ENCODE measurements at places on chromosomes 6 and 20.

DNA sequence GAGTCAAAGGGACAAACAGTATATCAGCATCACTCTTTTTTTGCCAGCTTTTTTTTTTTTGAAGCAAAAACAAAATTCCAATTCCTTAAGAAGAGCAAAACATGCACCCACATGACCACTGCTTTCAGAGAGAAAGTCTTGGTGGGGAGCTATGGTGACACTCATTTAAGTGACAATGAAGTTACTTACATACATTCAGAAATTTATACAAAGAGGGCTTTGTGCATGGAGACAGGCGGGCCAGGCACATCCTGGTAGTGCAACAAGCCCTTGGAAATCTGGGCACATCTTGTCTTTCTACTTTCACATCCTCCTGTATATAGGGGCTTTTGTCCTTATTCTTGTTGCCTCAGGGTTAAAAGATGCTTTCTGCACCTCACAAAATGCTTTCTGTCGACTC lies 55.9 kb downstream of the IL22RA2 start:
- no peak for DNase-seq

DNA sequence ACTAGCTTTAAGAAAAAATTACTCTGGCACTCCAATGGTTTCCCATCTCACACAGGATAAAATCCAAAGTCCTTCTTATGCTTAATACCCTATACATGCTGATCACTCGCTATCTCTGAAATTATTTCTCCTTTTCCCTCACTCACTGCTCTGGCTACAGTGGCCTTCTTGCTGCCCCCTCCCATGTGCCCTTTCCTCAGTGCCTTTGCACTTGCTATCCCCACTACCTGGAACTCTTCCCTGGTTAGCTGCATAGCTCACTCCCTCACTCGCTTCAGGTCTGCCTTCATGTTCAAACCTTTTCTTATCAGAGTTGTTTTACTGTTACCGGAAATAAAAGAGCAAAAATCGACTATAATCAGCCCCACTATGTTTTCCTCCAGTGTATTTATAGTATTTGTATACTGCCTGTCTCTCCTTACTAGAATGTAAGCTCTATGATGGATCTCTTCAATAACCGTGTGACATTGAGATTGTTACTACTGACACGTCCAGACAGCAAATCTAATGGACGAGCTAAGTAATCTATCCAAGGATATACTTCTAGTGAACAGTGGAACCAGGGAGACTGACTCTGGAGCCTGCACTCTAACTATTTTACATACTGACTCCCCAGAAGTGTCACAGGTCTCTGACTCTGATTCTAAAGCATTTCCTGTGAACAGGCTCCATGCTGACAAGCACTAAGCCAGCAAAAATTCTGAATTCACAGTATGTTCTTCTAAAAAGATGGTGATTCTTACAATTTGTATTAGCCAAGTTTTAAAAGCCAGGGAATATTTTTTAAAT lies 25.1 kb downstream of the FKBP5 start:
- no peak for DNase-seq

DNA sequence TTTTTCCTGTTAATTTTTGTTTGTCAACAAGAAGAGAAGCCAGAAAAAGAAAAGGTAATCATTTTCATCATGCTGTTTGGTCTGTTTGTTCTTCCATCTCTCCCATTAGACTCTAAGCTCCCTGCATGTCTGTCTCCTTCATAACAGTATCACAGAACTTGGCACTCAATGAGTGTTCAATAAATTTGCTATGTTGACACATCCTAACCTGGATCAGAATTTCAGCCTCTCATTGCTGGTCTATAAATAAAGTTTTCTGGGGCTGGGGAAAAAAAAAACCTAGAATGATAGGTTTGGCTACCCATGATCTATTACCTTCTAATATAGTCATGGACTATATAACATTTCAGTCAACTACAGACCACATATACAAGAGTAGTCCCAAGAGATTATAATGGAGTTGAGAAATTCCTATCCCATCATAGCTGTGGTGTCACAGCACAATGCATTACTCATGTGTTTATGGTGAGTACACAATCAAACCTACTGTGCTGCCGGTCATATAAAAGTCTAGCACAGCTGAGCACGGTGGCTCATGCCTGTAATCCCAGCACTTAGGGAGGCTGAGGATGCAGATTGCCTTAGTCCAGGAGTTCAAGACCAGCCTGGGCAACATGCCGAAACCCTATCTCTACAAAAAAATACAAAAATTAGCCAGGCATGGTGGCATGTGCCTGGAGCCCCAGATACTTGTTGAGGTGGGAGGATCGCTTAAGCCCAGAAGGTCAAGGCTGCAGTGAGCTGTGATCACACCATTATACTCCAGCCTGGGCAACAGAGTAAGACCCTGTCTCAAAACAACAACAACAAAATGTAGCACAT lies 5.9 kb downstream of the NUDT3 start:
- DNase-seq, result no peak

DNA sequence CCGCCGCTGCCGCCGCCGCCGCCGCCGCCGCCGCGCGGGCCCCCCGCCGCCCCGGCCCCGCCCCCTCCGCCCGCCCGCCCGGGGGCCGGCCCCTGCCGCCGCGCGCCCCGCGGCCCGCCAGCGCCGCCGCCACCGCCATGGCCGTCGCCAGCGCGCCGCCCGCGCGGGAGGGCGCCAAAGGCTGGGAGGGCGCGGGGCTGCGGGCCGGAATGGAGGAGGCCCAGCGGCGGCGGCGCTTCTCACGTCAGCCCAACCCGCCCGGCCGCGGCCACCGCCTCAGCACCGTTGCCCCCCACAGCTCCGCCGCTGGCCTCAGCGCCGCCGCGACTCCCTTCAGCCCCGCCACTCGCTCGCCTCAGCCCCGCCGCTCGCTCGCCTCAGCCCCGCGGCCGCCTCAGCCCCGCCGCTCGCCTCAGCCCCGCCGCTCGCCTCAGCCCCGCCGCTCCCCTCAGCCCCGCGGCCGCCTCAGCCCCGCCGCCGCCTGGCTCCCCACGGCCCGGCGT lies 258 bp downstream of the PHF10 start:
- peak; percentile 54 for DNase-seq

GRCh38 chr6:15654250-15654649 lies 8.6 kb downstream of the DTNBP1 start:
- DNase-seq, result no peak

DNA sequence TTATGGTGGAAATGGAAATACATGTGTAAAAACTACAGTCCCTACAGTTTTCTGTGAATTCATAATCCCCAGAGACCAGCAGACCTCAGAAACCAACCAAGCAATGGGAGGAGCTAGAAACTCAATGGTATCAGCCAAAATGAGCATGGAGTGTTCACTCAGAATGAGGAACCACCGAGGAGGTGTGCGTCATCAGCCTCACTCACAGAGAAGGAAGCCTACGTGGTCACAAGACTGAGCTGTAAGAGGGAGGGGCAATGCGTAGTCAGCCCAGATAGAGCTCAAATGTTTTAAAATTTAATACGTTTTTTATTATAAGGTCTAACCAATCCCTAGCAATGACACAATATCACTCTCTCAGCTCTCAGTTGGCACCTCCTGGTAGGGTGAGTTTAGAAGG lies 17.4 kb downstream of the MYLK4 start:
- no peak for DNase-seq
